ENCODE measurements at places on chromosomes 16 and 17. TPM values are rescaled to one million over a fixed set of nuclear protein-coding genes. Genes with fewer than 3 reads are reported as not detected.

DNA sequence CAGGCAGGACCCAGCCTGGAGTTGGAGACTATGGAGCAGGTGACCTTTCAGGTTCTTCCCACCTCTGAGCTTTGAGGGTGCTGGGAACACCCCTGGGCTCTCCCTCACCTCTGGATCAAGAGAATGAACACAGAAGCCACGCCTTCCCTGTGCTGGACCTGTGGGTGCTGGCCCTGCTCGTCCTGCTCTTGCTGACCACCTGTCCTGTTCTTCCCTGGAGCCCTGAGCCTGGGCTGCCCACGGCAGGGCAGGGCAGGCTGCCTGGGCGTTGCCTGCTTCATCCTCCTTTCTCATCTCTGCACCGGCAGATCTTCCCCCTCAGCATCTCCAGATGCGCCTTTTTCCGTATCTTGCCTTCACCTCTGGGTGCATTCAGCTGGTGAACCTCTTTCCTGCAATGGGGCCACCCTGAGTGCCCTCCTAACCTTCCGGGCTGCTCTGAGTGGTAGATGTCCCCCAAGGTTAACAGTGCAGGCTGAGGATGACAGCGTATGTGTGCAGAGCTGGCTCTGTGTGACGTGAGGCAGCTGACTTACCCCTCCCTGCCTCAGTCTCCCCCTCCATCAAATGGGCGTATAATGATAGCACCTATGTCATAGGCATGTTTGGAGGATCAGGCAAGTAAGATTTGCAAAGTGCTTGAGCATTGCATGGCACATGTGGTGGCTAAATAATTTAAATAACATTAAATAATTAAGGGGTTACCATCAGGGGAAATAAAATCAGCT, 225.8 kb upstream of the CIBAR2 start:
- no peak for DNase-seq

The HCRT gene
- not detected for total RNA-seq

GRCh38 chr17:66620528-66620927, 214.4 kb upstream of the CACNG5 start:
- no peak for DNase-seq

- DNase-seq, result no peak
Observed at GRCh38 chr17:78476973-78477372, 98.5 kb downstream of the PGS1 start.

The AHSP gene
- not detected for total RNA-seq

- no peak for DNase-seq
Observed at GRCh38 chr16:21611198-21611555, 11.8 kb downstream of the METTL9 start.

DNA sequence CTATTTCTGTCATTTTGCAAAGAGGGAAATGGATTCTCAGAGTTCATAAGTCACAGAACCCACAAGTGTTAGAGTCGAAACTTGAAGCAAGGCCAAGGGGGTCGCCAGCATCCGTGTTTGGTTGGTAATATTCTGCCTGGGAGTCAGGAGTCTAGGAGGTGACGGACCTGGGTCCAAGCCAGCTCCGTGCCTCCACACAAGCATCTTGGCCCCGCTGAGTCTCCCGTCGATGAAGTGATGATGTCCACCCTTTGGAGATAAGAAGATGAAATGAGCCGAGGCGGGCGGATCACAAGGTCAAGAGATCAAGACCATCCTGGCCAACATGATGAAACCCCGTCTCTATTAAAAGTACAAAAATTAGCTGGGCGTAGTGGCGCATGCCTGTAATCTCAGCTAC, 53.2 kb upstream of the TNRC6C start:
- no peak for DNase-seq
